Activated B cell treated with CpG ODN at 0.5 μM for 24 hours (primary cell): ENCODE measurements at places on chromosomes 12 and 14.
A peak's percentile ranks its signal among the peaks of the same experiment; 100 is the strongest.

- no peak for DNase-seq
Measured at GRCh38 chr14:42174357-42174756, 567.7 kb downstream of the LRFN5 start.

GRCh38 chr12:8849876-8850275, 27.5 kb downstream of the A2ML1 start:
- DNase-seq: no peak

GRCh38 chr12:30323008-30323407, 372.7 kb downstream of the IPO8 start:
- DNase-seq: no peak

DNA sequence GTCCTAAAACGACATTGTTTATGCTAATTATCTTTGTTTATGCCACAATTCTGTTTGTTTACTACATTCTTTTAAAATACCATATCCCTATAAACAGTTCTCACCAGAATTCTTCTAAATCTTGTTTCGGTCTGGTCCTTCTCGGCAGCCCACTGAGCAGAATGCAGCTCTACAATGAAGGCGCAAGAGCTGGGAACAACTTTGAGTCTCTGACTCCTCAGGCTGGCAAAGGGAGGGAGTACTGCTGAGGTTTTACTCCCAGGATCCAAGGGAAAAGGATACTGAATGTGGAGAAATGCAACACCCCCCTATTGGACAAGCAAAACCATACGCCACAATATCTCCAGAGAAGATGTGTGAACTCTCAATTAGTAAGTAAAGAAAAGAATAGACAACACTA, 5.4 kb downstream of the SOX5 start:
- DNase-seq: no peak

- DNase-seq: no peak
Measured at GRCh38 chr14:33774723-33775470, 176.0 kb downstream of the EGLN3 start.

DNA sequence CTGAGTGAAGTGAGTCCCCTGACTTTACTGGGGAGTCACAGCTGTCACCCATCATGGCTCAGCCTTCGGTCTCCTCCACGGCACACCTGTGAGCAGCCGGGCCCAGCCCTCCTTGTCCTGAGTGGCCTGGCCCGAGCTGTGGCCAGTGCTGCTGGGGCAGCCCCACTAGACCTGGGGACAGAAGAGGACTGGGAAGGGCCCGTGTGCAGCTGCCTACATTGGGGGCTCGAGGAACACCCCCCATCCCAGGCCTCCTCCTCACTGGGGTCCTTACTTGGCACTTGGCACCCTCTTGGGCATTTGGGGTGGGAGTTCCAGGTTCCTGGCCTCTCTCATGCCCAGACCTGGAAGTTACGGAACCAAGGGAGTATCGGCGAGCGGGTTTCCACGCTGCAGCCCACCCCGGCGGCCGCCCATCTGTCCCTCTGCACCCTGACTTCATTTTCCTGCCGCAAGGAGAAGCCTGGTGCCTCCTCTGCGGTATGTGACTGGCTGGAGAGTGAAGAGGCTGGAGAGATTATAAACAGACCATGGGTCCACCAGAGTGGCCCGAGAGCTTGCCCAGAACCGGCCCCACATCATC, 179.7 kb downstream of the KIF26A start:
- no peak for DNase-seq

DNA sequence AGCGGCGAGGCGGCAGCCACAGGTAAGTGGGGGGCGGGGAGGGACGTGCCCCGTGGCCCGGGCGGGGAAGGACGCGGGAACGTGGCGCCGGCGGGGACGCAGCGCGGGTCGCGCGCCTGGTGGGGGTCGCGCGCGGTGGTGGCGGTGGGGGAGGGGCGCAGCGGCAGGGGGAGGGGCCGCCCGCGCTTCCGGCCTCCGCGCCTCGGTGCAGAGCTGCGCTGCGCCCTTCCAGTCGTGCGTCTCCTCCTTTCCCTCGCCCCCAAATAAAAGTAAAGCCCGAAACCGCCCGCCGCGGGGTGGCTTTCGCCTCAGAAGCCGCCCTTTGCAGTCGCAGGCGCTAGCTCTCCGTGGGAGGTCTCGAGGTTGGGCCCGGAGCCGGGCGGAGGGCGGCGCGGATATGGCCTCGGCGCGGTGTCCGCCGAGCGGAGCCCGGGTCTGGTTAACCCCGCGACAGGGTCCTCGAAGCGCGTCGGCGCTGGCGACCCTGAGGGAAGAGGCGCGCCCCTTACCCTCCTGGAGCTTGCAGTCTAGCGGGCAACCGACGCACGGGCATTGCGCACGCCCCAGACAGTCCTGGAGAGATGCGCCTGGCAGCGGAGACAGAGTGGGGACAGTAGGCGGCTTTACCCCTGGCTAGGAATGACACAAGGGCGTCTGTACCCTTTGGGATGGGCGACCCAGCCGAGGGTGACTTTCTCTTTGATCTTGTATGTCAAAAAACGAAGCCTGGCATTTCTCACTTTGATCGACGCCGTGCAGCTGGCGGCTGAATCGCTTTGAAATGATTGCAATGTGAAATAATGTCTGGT, 589 bp downstream of the ATF1 start:
- peak; percentile 76 for DNase-seq

- no peak for DNase-seq
Measured at GRCh38 chr12:78865516-78865915, 942 bp downstream of the SYT1 start.

DNA sequence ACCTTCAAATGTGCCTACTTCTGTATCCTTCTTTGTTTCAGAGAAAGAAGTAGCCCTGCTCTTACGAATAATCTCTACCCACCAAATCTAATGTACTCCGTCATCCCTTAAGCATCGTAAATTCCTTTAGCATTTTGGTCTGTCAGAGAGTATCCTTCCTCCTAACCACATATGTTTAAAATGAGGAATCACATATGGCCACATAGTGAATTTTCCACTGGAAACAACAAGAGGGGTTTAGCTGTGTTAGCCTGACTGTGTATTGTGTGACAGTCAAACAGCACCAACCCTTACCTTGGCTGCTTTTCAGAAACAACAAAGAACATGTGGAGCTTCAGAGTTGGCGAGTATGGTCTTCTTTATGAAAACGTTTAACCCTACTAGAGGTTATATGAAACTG, 5.5 kb downstream of the LUM start:
- no peak for DNase-seq

DNA sequence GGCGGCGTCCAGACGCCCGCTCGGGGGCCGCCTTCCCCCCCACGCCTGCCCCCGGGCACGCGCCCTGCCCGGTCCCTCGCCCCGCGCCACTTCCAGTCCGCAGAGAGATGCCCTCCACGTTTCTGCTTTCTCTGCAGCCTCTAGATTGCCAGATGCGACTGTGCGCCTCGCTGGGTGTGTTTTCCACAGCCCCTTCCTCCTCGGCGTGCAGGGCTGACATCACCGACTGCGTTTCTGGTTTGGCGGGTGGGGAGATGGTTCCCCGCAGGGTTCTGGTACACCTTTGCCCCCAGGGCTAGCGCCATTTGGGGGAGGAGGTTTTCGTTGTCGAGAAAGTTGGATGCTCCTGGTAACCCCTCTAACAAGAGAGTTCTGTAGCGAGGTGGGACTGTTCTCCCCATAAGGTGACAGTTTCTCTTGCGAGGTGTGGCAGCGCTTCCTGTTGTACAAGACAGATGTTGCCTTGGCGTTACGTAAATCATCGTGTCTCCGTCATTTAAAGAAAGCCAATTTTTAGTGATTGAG, 1.5 kb downstream of the CALM1 start:
- DNase-seq: no peak

- no peak for DNase-seq
Measured at GRCh38 chr12:82082501-82082900, 275.7 kb downstream of the CCDC59 start.

- no peak for DNase-seq
Measured at GRCh38 chr14:61258985-61259384, 22.2 kb downstream of the TMEM30B start.

- DNase-seq: no peak
Measured at GRCh38 chr14:23327947-23328744, 6.9 kb downstream of the PABPN1 start.
